Stimulated activated CD8-positive, alpha-beta memory T cell treated with anti-CD3 and anti-CD28 coated beads, Interleukin-4, amount 100 ng/mL, for 1 hour (primary cell): ENCODE measurements at places on chromosomes 1 and 21.

- DNase-seq, result no peak
Measured at GRCh38 chr1:72283022-72283306, 625 bp upstream of the NEGR1 start.

- DNase-seq, result no peak
Measured at GRCh38 chr1:155169541-155169940, 3.6 kb downstream of the KRTCAP2 start.

DNA sequence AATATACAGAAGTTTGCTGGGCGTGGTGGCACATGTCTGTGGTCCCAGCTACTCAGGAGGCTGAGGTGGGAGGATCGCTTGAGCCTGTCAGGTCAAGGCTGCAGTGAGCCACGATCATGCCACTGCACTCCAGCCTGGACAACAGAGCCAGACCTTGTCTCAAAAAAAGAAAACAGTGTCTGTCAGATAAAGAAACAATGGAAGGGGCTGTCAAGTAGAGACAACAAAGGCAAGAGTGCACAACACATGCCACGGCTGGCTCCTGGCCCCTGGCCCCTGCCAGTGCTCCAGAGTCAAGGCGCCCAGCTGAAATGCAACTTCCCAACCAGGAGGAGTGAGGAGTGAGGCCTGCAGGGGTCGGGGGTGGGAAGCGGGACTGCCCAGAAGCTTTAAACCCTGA lies 32.6 kb downstream of the PRDM15 start:
- DNase-seq, result no peak

- DNase-seq, result no peak
Measured at GRCh38 chr1:49435291-49435690, 588.5 kb downstream of the AGBL4 start.

GRCh38 chr1:115165776-115166175 lies 76.5 kb upstream of the TSPAN2 start:
- DNase-seq, result no peak

GRCh38 chr1:163896001-163896400 lies 574.2 kb downstream of the NUF2 start:
- DNase-seq, result no peak

DNA sequence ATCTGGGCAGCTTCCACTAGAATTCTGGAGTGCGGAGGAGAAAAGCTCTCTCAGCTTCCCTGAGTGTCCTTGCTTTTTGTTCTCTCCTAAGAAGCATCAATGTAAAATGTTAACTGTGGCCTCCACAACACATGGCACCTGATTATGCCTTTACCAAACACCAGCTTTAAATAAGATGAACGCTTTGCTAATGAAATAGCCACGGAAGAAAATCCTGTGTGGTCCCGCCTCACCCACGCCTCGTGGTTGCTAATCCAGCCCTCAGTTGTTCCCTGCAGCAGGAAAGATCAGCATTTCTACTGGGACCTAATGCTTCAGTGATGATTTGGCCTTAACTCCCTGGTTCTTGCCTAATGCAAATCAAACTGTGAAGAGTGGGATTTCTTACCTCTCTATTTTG lies 1.8 kb upstream of the ERG start:
- DNase-seq, result no peak

DNA sequence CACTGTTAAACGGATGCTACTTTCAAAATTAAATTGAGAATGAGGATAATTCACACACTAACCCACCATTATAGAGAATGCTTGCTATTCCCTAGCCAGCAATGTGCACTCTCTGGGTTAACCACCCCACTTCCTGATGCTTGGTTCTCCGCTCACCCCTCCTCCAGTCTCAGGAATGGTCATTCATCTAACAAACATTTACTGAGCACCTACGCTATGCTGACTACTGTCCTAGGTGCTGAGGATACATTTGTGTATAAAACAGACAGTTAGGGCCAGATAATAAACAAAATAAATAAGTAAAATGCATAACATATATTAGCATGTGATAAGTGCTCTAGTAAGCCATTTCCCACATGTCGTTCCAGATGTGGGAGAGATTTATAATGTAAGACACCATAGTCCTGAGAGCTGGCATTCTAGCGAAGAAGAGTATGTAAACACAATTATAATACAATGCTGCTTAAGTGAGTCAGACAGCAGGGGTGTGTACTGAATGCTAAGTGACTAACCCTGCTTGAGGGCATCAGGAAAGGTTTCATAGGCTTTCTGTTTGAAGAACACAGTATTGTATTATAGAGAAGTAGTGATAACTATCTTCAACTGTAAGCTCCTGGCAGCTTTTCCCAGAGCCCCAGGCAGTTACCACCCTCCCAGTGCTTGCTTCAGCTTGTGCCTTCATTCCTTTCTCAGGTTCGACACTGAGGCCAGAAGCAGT lies 126.7 kb upstream of the CACHD1 start:
- DNase-seq, result no peak

DNA sequence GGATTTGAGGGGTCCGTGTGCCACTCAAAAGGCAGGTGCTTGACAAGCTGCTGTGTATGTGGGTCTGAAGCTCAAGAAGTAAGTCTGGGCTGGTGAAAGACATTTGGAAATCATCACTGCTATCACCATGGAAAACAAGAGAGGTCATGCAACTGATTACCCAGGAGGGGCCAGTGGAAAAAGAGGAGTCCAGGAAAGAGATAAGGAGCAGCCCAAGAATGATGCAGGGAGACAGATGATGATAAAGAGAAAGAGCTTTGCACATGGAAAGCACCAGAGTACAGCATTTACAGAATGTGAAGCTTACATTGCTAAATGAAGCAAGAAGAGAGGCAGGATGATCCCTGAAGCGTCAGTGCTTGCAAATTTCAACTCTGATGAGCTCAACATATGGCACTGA lies 203.2 kb downstream of the SETD4 start:
- no peak for DNase-seq

DNA sequence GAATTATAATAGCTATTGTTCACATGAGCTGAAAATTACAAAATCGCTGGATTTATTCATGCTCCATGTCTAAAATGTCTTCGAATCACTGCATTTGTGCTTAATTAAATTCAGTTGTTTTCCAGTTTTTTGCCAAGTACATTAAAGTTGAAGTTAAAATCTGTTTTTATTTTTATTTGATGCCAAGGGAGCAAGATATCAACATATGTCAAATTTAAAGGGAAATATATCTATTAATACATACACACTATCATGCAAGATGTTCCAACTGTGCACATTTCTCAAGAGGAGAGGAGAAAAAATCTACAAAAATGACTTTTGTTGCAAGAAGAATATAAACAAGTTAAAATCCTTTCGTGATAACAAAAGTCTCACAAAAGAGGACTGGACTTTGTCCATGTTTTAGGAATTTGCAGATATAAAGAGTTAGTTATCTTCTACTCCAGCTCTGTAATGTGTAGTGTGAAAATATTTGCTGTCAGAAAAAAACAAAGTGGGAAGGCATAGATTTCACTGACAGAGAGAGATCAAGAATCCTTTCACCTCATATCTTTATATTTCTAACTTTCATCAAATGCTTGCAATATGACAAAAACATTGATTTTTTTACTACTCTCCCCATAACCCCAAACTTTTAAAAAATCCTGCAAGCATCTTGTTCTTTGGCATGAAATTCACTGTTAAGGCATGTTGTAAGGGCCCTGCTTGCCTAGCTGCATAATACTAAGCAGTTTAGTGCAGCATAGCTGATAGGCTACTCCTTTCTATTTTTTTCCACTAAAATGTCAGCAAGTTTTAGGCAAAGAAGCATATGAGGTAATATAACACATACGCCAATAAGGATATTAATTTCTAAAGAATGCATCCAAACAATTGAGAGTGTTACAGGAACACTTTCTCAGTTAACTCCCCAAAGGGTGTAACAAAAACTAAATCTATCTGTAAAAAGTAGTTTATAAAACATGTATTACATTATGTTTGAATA lies 340.2 kb upstream of the ADAMTS5 start:
- no peak for DNase-seq

GRCh38 chr1:167219646-167220536 lies 795 bp upstream of the POU2F1 start:
- peak; percentile 75 for DNase-seq

DNA sequence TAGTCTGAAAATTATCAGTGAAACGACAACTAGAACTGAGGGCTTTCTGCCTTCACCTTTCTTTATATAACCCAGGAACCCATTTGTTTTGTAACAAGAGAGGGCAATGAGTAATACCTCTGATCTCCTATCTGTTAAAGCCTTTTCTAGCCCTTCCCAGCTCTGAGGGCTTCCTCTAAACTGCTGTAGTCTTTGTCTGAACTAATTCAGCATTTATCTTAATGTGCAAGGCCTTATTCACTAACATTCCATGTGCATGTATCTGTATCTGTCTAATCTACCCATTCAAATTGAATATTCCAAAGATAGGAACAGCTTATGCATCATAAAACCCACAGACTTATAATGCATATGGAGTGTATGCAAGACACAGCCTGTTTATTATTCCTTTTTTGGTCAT lies 167.1 kb downstream of the LYPLAL1 start:
- no peak for DNase-seq

DNA sequence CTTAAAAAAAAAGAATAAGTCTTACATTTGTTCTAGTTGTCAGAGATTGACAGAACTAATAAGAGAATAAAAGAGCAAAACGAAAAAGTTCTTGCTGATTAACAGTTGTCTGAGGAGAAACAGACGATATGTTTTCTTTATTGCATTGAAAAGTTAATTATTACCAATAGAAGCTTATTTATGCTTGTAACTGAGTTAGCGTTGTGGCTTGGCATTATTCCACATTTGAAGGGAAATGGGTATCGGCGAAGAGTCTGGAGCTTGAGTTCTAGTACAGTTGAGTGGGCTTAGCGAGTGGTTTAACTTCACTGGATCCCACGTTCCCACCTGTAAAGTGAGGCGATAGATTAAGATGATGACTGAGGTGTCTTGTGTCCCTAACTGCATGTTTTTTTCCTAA lies 109.0 kb downstream of the SDCCAG8 start:
- no peak for DNase-seq

DNA sequence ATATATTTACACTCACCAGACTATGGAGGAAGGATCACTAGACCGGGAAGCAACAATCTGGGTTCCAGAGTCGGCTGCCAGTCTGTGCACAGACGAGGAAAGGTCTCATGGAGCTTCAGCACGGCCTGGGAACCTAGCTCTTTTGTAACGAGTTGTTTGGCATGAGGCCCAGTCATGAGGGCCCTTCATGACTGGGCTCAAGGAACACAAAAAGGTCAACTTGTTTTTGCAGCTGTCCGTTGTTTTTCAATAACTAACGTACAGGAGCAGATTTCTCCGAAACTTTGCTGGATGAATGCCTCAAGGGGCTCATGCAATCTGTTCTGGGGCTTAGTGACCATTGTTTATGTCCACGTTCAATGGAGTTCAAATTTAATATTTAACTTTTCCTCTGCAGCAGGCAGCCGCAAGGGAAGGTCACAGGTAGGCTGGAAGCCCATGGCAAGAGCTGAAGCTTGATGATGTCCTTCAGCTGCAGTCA lies 5.9 kb upstream of the STUM start:
- DNase-seq, result no peak

DNA sequence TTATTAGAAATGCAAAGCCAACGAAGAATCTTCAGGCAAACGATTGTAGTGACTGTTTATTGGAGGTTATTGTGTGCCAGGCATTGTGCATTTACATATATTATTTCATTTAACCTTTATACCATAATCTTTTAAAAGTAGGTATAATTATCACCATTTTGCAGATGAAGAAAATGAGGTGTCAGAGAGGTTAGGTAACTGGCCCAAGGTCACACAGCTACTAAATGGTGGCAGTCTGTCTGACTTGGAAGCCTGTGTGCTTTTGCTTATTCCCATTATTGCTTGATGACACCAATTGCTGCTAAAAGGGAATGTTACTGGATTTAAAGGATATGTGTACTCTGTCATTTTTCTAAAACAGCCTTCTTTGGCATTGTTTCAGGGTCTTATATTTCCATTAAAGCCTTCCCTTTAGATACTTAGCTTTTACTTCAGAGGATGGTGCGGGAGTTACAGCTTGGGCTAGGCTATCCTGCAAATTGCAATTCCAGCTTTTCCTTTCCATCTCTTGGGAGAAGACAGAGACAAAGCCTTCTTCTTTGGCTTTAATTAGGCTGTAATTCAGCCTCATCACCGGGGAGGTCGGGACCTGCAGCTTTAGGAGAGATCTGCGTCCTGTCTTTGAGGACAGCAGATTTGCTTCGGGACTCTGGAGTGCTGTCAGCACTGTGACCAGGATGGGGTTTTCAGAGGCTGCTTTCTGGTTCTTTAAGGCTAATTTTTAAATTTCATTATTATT lies 37.4 kb upstream of the ERRFI1 start:
- DNase-seq, result no peak

GRCh38 chr1:9350013-9350908 lies 57.6 kb downstream of the SPSB1 start:
- no peak for DNase-seq

GRCh38 chr1:92424381-92424780 lies 62.3 kb downstream of the GFI1 start:
- no peak for DNase-seq

DNA sequence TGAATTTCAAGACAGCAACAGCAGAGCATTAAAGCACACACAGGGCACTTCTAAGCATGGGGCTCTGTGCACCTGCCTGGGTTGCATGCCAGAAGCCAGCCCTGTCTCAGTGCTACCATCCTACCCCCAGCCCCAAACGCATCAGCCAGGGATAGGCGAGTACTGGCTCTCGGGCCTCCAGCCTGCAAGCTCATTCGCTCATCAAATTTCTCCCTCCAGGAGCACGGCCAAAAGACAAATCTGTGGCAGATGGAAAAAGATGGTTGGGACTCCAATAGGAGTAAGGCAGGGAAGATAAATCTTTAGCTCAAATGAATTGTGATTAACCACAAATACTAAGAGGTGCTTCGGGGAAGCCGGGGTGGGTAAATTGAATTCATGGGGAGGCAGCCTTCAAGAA lies 189.6 kb downstream of the KAZN start:
- no peak for DNase-seq

DNA sequence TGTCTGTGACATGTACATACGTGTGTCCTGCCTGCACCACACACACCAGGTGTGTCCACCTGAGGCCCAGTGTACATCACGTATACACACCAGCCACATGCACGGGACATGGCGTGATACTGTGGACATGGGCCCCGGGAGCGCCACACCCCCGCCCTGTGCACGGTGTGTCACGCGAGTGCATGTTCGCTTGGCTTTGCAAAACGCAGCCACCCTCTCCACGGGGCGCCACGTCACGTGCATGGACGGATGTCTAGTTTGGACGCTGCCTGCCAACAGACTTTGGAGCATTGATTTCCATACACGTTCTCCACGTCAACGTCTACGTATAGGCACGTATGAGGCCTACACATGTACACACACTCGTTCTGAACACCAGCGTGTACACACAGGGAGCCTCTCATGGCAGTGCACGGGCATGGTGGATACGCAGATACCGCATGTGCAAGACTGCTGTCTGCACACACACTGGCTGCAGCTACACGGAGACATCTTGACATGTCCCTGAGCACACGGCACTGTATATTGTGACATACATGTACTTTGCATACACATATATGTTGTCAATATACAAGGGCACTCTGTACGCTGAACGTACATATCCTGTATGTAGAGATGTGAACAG lies 2.7 kb downstream of the TMEM240 start:
- DNase-seq, result no peak

- DNase-seq, result no peak
Measured at GRCh38 chr1:110726755-110727154, 52.0 kb upstream of the KCNA3 start.

GRCh38 chr1:29077155-29077554 lies 46.5 kb downstream of the TMEM200B start:
- no peak for DNase-seq

- DNase-seq, result no peak
Measured at GRCh38 chr1:23356471-23357137, 12.5 kb upstream of the HNRNPR start.

GRCh38 chr1:37930246-37931101 lies 16.4 kb downstream of the INPP5B start:
- DNase-seq, result no peak

GRCh38 chr1:110190282-110190929 lies 19.7 kb upstream of the KCNC4 start:
- no peak for DNase-seq
